GM04503 (cell line): ENCODE measurements at places on chromosomes 4 and X.

- no peak for DNase-seq
Measured at GRCh38 chr4:3306450-3306849, 13.6 kb downstream of the RGS12 start.

GRCh38 chr4:73006286-73006990 lies 63.1 kb downstream of the COX18 start:
- DNase-seq: no peak

DNA sequence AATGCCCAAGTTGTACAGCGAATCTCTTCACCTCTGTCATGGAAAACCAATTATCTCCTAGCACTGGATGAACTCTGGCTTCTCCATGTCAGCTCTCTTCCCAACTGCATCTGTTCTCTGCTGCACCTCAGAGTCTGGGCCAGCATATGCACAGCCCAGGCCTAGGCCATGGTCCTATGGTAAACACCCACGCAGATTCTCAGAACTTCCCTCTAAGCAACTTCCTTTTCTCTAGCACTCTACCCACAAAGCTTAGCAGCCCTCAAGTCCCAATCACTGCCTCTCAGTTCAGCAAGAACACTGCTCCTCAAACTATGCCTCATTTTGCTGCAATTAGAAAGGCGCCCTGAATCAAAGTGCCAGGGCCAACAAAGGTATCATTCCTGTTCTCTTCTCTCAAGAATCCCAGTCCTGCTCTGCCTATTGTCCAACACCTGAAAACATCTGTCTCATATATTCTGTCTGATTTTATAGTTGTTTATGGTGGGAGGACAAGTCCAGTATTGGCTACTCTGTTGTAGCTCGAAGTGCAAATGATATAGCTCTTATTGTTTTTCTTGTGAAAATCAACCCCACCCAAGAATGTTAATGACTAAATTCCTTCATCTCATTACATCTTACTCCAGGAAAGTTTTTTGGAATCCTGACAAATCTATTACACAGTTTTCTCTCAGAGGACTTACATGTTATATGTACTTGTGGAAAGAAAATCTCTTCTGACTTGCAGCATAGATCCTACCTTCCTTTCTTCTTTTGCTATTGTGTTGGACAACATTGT lies 85.4 kb downstream of the DCHS2 start:
- no peak for DNase-seq

GRCh38 chr4:13977746-13978145 lies 350.2 kb upstream of the BOD1L1 start:
- DNase-seq: no peak

DNA sequence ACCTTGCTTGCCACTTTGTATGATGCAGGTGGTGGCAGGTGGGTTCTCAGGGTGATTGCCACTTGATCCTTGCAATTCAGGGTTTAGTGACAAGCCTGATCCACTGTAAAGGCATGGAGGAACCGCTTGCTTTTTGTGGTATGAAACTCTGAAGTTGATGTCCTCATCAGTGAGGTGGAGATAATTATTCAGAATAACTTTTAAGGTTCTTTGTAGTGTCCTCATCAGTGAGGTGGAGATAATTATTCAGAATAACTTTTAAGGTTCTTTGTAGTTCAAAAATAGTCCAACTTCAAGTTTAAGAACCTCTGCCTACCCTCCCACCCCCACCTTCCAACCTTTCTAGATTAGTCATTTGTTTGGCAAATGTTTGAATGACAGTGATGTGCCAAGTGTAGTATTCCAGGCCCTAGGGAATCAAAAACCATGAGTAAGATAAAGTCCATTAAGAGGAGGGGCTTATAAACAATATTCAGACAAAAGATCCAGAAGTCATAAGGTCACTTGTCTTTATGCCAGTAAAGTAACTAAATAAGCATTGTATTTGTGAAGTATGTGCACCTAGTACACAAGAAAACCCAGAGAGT lies 51.2 kb downstream of the DCUN1D4 start:
- DNase-seq: peak; percentile 2

DNA sequence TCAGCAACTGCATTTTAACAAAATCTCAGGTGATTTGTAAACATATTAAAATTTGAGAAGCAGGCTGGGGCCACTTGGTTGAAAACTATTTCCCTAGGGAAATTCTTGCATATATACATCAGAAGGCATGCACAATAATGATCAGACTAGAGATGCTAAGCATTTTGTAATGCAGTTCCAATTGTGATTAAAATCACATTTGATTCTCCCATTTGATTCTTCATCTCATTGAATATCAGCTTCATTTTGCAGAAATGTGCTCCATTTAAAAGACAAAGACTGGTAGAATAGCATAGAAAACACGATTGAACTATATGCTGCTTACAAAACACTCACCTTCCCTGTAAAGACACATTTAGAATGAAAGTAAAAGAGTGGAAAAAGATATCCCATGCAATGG lies 32.4 kb upstream of the FHIP1A start:
- no peak for DNase-seq

- no peak for DNase-seq
Measured at GRCh38 chr4:108159845-108160244, 8.9 kb downstream of the LEF1 start.

DNA sequence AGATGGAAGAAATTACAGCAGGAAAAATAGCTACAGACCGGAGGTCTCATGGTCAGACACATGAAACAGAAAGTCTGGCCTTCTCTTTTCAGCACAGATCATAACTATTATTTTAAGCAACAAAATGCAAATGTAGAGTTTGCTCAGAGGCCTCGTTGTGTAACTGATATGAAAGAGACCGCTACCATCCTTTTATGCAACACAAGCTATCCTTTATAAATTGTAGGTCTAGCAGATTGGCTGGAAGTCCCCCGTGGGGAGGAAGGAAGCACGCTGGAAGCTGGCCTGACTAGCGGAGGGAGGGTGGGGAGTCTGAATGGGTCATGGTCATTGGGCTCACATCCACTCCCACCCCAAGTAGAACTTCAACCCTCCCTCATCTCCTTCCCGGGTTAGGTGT lies 27.7 kb downstream of the DMP1 start:
- no peak for DNase-seq

GRCh38 chr4:127759893-127760292 lies 22.2 kb upstream of the HSPA4L start:
- DNase-seq: no peak

DNA sequence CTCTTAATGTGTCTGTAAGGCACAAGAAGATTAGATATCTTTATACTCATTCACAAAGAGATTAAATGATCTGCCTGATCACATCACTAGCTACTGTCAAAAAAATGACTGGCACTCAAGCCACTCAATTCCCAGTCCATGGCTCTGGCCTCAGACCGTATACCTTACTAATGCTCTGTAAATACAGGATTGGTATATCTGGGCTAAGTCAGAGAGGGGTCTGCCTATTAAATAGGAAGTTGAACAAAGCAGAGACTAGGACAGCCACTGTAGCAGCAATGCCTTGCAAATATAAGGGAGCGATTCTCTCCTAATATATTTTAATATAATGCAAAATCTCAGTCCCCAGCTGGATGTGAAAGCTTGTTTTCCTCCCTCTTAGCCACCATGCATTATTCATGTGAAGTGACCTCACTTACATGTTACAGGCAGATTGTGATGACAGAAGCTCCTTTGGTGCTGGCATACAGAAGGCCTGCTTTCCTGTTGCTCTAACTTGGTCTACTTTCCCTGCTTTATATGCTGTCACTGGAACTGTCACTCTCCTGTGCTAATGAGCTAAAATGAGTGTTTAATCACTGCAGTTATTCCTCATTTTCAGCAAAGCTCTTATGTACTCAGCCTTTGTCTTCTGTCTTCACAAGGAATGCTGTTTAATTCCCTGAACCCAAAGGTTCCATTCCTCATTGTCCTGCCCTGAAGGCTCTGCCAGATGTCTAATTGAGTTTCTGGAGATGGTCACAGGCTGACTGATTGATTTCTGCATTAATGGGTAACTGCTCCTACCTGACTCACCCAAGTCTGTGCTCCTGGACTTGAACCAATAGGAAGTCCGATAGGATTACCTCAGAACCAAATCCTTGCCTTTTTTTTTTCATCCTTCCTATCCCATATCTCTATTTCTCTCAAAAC lies 578.2 kb downstream of the KLHL13 start:
- no peak for DNase-seq

DNA sequence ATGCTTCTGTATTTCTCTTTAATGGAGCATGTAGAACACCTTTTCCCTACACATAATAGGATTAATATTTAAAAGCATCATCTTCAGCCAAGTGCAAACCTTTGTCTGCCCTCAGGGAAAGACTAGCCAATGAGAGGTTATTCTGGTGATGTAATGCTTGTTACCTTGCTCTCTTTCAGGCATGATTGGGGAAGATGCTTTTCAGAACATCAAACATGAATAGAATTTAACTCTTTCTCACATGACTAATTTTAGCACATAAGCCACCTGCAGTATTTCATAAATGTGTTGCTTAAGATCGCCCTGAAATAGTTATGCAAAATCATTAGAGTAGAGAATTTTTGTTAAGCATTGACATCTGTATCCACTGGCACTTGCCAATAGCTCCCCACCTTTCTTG lies 10.7 kb upstream of the EPGN start:
- DNase-seq: no peak

DNA sequence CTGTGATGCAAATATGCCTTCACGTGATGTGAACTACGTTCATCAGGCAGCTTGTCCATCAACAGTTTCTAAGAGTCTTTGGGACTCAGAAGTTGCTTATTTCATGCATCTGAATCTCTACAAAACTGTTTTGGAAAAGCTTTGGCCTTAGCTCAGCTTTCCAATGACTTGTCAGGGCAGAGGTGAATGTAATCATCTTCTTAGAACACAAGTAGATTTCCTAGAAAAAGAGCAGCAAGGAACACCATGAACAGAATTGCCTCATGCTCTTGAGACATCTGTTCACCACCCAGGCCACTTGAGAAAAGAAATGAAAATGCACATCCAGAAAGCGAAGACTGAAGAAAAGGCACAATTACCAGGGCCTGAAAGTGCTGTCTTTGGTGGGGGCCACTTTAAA lies 105.8 kb upstream of the PDHA1 start:
- no peak for DNase-seq

- DNase-seq: no peak
Measured at GRCh38 chrX:80807606-80807991, 2.1 kb downstream of the BRWD3 start.

GRCh38 chr4:24642981-24643547 lies 58.7 kb upstream of the DHX15 start:
- DNase-seq: peak; percentile 54

- no peak for DNase-seq
Measured at GRCh38 chr4:173125216-173125812, 43.3 kb upstream of the GALNT7 start.

GRCh38 chr4:5280828-5281227 lies 229.5 kb downstream of the STK32B start:
- DNase-seq: no peak

- DNase-seq: no peak
Measured at GRCh38 chrX:120781403-120781802, 94.3 kb downstream of the CT47B1 start.

- DNase-seq: no peak
Measured at GRCh38 chrX:48493890-48494364, 14.9 kb upstream of the PORCN start.

DNA sequence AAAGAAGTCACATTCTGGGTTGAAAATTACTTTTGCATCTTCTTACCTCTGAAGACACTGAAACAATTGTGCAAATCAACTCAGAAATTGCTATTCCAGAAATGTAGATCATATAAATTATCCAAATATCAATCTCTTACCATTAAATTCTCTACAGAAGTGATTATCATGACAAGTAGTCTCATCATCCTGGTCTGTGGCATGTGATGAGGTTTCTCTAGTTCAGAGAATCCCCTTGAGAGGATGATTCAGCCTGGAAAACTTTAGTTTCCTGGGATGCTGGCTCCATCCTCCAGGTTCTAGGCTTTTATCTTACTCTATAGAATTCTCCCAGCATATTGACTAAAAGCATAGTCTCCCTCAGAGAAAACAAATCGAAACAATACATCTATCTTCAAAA lies 76.2 kb upstream of the S100G start:
- DNase-seq: peak; percentile 45

GRCh38 chr4:135256111-135256510 lies 1054.5 kb upstream of the PABPC4L start:
- no peak for DNase-seq

- no peak for DNase-seq
Measured at GRCh38 chr4:8350841-8351461, 81.4 kb downstream of the HTRA3 start.

DNA sequence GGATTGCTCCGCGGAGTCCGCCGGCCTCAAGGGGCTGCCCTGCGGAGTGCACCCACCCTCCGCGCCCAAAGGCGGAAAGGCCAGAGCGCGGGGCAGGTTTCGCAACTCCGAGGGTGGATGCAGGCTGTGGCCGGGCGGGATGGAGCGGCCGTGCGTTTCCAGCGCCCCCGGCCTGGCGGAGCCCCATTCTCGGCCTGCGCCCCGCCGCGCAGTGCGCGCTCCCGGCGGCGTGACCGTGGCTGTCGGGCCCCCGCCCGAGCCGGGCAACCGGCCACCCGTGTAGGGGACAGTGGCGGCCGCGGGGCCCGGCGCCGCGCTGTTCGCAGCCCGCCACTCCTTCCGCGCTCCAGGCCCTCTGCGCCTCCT lies 331 bp downstream of the SETD7 start:
- DNase-seq: no peak

- no peak for DNase-seq
Measured at GRCh38 chr4:98006060-98006459, 137.2 kb downstream of the STPG2 start.

DNA sequence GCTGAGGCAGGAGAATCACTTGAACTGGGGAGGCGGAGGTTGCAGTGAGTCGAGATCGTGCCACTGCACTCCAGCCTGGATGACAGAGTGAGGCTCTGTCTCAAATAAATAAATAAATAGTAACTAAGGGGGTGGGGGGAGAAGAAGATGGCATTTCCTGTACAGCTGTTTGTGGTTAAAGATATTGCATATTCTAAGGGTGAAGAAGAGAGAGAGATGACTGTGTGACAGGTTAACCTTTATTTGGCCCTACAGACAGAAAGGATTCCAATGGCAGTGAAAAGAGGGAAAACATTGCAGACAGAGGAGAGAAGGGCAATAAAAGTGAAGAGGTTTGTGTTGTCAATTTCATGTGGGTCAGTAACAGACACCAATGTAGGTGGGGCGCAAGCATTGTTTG lies 9.4 kb downstream of the TASL start:
- peak; percentile 35 for DNase-seq

DNA sequence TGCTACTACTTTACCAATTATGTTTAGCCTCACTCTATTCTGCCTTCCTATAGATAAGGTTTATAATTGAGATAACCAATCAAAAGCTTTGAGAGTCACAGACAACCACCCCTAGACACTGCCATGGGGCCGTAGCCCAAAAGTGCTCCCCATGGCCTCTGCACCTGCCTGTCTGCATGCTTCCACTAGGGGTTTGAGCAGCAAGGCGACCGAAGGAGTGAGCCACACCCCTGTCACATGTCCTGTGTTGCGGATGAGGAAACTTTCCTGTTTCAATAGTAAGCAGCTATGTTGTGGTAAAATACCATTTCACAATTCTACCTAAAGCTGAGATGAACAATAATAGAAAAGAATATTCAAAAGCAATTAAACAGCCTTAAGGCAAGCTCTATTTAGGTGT lies 856.0 kb upstream of the FRG1 start:
- DNase-seq: no peak
